ENCODE measurements at places on chromosomes 6 and 20. TPM values are rescaled to one million over a fixed set of nuclear protein-coding genes. Genes with fewer than 3 reads are reported as not detected.

The BTNL2 gene
- not detected for polyA plus RNA-seq

The HAO1 gene
- 164 TPM for polyA plus RNA-seq

The KIAA1755 gene
- polyA plus RNA-seq = 0.29 TPM

The ZNF334 gene
- 0.65 TPM for polyA plus RNA-seq

DNA sequence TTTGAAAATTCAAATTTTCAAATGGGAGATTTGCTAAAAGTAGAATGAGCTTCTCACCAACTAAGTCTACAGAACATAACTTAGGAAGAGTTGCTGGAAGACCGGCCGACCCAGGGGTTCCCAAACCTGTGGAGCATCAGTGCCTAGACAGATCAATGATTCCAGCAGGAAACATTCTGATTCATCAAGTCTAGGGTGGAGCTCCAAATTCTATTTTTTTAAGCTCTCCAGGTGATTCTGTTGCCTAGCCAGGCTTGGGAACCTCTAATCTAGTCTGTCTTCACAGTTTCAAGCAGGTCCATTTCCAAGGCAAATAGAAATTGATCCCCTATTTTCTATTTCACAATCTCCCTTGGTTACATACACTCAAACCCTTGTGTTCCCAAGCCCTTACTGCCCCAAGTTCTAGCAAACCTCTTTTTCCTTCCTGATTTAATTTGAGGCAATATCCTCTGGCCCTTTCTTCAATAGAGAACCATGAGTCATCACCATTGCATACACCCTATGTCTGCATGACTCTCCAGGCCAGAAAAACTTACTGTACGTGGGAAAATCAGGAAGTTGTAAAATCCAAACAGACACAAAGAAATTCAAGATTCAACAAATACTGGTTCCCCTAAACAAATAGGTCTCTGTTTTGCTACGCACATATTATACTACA is 8.9 kb downstream of the ATXN1 start:
- peak overlapping the region; percentile 23 for H3K27ac ChIP-seq
- H3K36me3 ChIP-seq = peaks cover 9% of the 10 kb centered on the region
- no peaks in the 10 kb centered on the region for H3K27me3 ChIP-seq
- H3K4me1 ChIP-seq = peaks cover 23% of the 10 kb centered on the region
- H3K4me3 ChIP-seq = no peak overlapping the region
- DNase-seq = no peak

- no peaks in the 10 kb centered on the region for H3K4me1 ChIP-seq
- no peak for DNase-seq
- H3K27ac ChIP-seq = no peak overlapping the region
Observed at GRCh38 chr20:59923514-59923913, 9.9 kb downstream of the SYCP2 start.

DNA sequence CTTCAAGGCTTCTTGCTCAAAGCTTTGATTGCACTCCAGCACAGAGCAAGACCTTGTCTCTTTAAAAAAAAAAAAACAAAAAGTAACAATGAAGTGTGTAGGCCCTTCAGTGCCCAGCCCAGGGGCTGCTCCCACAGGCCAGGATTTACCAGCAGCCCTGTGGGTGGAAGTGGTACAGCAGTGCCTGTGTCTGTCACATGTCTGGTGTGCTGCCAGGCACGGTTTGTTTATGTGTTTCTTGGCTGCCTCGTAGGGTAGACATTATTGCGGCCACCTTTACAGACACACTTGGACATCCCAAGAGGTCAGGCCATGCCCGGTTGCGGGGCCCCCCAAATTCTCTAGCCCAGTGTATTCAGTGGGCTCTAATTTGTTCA is 12.7 kb downstream of the DYNLRB1 start:
- H3K27me3 ChIP-seq = no peaks in the 10 kb centered on the region
- no peak overlapping the region for H3K4me3 ChIP-seq
- no peaks in the 10 kb centered on the region for H3K4me1 ChIP-seq
- no peak overlapping the region for H3K27ac ChIP-seq
- no peak for DNase-seq

- H3K36me3 ChIP-seq = no peaks in the 10 kb centered on the region
- no peak overlapping the region for H3K4me3 ChIP-seq
- no peaks in the 10 kb centered on the region for H3K27me3 ChIP-seq
Observed at GRCh38 chr6:20367743-20368485, 33.8 kb upstream of the E2F3 start.

DNA sequence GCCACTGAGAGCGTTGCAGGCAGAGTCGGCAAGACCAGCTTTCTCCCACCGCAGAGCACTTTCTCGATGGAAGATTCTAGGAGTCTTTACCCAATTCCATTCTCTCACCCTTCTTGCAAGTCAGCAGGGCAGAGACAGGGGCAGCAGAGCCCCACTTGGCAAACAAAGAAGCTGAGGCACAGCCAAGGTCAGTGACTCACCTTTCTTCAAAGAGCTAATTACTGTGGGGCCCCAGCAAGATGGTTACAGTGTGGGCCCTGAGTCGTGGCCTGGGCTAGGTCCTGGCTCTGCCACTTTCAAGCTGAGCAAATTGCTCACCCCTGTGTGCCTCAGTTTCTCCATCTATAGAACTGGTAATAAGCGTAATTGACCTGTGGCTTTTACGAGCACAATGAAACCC is 277.0 kb downstream of the PREX1 start:
- H3K36me3 ChIP-seq = no peaks in the 10 kb centered on the region
- no peak for DNase-seq
- no peak overlapping the region for H3K27ac ChIP-seq
- H3K4me3 ChIP-seq = no peak overlapping the region
- no peaks in the 10 kb centered on the region for H3K27me3 ChIP-seq
- H3K4me1 ChIP-seq = no peaks in the 10 kb centered on the region

GRCh38 chr6:161290751-161291150 is 16.9 kb upstream of the AGPAT4 start:
- H3K36me3 ChIP-seq = no peaks in the 10 kb centered on the region
- DNase-seq = no peak
- no peaks in the 10 kb centered on the region for H3K4me1 ChIP-seq
- H3K27me3 ChIP-seq = no peaks in the 10 kb centered on the region
- no peak overlapping the region for H3K27ac ChIP-seq
- H3K4me3 ChIP-seq = no peak overlapping the region
